CD4-positive, alpha-beta T cell treated with Interleukin-17A for 1 hour (primary cell): ENCODE measurements at places on chromosomes 16 and 17.
A peak's percentile ranks its signal among the peaks of the same experiment; 100 is the strongest.

- no peak for DNase-seq
Observed at GRCh38 chr17:12509801-12510200, 155.9 kb upstream of the MYOCD start.

DNA sequence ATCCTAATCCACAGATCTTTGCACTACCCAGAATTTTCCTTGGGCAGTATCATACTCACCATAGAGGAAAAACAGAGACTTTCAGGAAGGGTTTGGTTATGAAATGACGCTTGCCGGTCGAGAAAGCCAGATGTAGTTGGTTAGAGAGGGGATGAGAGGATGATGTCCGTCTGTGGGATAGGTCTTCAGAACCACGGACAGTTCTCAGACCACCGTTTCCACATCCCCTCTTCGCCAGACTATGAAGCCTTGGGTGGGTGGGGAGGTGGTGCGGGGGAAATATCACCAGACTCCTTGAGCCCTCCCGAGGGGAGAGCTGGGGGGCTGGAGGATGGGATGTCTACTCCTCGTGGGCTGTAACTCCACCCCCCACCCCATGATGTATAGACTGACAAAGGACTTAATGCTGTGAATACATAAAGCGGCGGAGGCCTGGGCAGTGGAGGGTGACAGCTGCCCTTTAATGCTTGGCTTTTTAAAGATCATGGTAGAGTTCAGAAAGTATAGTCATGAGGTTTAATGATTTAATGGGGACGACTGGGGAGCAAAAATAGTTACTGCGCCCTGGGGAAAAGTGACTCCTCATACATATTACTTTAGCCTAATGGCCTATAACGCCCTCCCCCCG lies 96.6 kb downstream of the MRM1 start:
- no peak for DNase-seq

GRCh38 chr16:16099320-16099719 lies 124.0 kb downstream of the ABCC6 start:
- DNase-seq: no peak

GRCh38 chr17:81033535-81034167 lies 1.3 kb upstream of the BAIAP2 start:
- DNase-seq: no peak

GRCh38 chr17:64992325-64992802 lies 64.2 kb downstream of the GNA13 start:
- no peak for DNase-seq

GRCh38 chr17:41340494-41340893 lies 10.1 kb downstream of the KRT33A start:
- DNase-seq: no peak

DNA sequence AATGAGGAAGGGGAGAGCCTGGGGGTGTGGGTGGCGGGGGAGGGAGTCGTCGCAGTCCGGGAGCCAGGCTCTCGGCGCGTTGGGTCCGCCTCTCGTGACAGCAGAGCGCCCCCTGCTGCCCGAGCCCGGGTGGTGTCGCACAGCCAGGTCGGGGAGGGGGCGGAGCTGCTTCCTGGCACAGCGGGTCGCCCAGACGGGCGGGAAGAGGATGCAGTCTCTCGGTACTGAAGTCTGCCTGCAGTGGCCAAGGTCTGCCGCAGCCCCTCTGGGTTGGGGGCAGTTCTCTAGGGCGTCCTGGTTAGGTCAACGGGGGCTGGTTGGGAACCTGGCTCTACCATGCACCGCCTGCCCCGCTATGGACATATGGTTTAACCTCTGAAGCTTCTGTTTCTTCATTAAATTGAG lies 38.2 kb upstream of the CCDC182 start:
- peak; percentile 69 for DNase-seq

DNA sequence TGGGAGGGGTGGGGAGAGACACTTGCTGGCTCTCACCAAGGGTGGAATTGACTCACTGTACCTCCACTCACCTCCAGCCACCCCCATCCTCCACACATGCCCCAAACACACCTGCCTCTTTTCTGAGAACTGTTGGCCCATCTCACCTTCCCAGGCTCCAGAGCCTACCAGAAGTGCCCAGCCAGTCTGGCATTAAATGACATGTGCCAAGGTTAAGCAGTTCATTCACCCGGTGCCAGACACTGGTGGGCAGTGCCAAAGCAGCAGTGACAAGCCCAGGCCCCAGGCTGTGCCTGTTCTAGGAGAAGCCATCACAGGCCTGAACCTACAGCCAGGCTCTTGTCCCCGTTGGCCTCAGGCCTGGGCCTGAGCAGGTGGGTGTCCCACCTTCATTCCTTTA lies 11.2 kb downstream of the MVP start:
- no peak for DNase-seq

GRCh38 chr16:77898671-77899211 lies 110.4 kb downstream of the VAT1L start:
- DNase-seq: no peak

DNA sequence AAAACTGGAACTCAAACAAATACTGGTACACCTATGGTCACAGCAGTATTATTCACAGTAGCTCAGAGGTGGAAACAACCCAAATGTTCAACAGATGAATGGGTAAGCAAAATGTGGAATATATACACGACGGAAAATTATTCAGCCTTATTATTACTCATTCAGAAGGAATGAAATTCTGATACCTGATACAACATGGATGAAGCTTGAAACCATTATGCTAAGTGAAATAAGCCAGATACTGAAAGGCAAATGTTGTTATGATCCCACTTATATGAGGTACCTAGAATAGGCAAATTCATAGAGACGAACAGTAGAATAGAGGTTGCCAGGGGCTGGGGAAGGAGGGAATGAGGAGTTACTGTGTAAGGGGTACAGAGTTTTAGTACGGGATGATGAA lies 27.1 kb upstream of the MYLK3 start:
- DNase-seq: no peak
